ENCODE measurements at places on chromosomes 2 and 18.

GRCh38 chr2:24891201-24891600 is 28.8 kb downstream of the ADCY3 start:
- no peak for DNase-seq

- DNase-seq: no peak
Observed at GRCh38 chr2:111975819-111976218, 77.4 kb downstream of the MERTK start.

DNA sequence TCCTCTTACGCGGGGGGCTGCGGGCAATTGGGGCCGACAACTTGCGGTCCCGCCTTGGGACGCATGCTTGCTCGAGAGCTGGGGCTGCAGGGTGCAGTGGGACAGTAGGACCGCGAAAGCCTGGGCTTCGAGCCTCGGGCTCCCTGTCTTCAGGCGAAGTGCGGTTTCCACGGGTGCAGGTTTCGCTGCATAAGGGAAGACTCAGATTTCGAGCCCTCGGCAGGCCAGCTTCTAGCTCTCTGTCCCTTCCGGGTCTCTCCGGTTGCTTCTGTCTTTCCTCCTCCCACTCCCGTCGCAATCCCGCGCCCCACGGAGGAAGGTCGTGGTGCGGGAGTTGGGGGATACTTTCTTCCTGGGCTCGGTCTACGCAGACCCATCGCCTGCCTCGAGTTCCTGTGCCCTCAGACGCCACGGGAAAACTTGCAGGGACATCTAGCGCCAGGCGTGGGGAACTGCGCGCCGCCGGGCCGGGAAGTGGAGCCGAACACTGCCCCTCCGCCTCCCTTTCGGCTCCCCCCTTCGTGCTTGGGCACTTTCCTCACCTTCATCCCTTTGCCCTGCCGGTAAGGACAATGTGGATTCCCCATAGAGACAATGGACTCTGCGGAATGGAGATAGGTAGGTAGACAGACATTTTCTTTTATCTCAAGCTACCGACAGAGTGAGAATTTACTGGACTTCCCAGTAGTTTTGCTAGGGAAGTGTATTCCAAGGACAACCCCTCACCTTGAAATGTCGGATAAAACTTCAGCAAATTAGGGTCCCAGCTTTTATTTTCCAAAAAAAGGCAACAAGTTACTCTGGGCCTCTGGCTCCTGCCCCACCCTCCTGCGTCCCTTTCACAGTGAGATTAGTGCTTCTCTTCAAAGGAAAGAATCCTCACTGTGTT is 4.2 kb upstream of the HOXD13 start:
- no peak for DNase-seq

DNA sequence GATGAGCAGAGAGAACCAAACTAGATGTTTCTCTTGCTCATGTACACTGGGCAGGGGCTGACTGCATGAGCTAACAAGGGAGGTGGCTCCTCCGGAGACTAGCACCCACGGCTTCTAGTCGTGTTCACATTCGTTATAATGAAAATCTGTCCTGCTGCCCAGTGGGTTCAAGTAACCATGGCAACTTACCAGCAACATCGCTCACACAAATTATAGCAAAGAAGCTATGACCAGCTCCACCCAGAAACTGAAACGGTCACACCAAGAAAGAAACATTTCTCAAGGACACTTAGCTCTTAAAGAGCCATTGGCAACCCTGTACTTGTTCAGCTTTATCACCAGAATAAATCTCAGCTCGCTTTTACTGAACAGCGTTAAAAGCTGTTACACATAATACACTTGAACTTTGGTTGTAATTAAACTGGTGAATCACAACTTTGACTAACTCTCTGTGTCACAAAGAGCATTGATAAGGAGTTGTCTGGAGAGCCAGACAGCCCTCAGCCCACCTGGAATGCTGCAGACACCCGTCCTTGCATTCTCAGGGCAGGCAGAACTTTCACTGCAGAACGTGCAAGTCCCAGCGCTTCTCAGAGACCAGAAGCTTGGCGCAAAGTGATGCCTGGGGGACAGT is 141.2 kb downstream of the PID1 start:
- DNase-seq: no peak

GRCh38 chr18:61426492-61427053 is 93.3 kb downstream of the CDH20 start:
- DNase-seq: no peak

DNA sequence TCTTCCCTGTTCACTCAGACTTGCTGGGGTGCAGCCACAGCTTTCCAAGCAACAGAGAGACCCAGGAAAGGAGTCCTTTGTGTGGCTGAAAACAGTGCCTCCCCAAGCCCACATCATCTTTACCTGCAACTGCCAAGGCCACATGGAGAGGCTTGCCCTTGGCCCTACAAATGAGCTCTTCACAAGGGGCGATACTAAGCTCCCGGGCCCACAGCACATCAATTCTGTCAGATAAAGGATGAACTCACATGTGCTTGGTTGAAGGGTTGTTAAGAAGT is 42.3 kb upstream of the SH3RF3 start:
- no peak for DNase-seq

- DNase-seq: peak; percentile 78
Observed at GRCh38 chr2:8303322-8303832, 378.5 kb upstream of the ID2 start.

GRCh38 chr2:181426672-181427071 is 30.5 kb upstream of the ITGA4 start:
- no peak for DNase-seq

- no peak for DNase-seq
Observed at GRCh38 chr2:11009891-11010290, 98.2 kb downstream of the KCNF1 start.
